ENCODE measurements at places on chromosomes 5 and 9.

- DNase-seq: no peak
These were observed 2.8 kb upstream of the ARRDC1 start for GRCh38 chr9:137602661-137603060.

DNA sequence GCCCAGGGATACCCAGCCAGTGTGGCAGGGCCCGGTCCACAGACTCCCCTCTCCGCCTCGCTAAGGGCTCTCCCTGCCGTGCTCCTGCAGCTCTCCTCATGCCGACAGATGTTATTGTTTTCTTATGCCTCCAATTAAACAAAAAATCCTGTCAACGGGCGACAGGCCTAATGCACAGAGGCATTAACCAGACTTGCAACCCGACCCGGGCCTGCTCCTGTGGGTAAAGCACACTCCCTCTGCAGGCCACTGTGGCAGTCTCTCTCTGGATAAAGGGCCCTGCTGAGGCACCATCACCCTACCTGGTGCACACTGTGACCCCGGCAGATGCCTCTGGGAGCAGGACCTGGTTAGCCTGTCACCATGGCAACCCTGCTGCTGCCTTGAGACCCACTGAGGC is 27.5 kb upstream of the HAND1 start:
- no peak for DNase-seq

- peak; percentile 14 for DNase-seq
These were observed 63.7 kb downstream of the MLLT3 start for GRCh38 chr9:20558566-20559016.

DNA sequence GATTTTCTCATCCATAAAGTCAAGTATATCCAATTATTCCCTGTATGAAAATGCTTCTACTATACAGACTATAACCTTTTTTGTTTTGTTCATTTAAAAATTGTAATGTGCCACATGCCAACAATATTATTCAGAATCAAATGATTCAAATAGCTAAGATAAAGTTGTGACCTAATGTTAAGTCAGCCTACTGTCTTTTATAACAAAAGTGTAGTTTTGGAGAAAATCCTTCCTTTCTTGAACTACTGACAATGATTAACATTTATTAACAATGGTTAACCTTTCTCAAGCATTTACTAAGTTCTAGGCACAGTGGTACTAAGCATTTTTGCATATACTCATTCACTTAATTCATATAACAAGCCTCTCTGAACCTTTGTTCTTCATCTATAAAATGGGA is 25.0 kb downstream of the CSF2 start:
- no peak for DNase-seq

DNA sequence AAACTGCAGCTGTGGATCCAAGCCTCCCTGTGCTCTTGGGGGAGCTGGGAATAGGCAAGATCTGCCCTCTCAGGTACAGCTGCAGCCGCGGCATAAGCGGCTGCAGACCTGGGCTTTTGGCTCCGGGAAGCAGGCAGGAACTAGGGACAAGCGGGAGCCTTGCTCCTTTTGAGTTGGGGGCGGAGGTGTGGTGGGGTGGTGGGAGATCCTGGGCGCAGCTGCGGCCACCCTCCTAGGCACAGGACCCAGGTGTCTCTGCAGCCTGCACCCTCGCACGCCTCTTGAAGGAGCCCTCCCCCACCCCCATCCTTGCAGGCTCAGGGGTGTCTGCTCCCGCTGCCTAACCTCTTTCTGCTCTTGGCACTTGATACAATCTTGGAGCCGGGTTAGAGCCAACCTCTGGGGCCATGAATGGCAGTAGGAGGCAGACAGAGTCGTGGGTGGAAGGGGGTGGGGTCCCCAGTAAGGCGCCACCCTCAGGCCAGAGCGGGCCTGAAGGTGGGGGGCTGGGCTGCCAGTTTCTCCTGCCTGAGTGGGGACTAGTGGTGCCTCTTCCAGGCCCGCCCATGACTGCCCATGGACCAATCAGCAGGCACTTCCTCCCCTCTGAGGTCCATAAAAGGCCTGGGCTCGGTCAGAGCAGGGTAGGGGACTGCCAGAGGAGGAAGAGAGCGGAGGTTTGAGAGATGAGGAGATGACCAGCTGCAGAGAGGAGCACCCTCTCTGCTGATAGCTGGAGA is 267.6 kb upstream of the TNC start:
- no peak for DNase-seq
